Epithelial cell of esophagus (primary cell): ENCODE measurements at places on chromosomes 7 and 10.

DNA sequence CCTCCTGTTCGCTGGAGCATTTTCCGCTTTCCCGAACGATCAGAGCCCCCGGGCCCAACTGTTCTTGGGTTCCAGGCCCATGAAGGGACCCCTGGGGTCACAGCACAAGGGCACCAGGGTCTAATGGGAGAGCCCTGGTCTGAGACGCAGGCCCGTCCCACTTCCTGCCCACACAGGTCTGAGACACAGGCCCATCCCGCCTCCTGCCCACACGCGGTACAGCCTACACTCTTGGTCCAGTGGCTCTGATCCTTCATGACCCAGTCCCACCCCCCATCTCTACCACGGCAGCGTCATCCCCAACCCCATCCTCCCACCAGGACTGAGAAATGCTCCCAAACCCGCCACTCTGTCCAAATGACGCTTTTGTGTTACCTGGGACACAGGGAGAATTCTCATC, 38.7 kb upstream of the SAMD8 start:
- no peak for DNase-seq

DNA sequence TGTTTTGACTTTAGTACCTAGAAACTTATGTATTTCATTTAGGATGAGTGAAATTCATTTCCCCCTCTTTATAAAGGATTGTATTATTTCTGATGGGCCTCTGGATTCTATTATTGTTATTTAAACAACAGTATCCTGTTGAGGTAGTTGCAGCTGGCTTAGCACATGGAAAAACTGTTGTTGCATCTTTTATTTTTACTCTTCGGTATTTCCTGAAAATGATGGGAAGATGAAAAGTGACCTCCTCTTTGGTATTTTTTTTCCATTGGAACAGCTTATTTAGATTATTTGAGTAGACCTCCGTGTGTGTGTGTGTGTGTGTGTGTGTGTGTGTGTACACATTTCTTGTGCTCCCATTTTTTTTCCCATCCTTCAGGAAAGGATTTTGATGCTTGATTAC, 129.8 kb downstream of the PRKG1 start:
- no peak for DNase-seq

DNA sequence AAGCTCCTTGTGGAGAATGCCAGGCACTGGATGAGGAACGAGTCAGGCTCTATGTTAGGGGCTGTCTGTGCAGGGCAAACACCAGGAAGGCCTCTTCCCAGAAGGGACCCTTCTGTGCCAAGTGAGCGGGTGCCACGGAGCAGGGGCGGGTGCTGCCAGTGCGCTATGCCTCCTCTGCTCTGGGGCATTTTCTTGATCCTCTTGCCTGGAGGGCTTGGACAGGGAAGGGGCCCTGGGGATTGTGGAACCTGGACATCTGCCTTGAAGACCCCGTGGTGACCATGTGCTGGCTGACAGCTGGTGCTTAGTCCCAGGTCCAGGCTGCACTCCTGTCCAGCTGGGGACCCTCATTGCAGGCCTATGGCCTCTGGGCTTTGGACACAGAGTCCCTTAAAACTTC, 15.4 kb upstream of the TBRG4 start:
- DNase-seq, result no peak

DNA sequence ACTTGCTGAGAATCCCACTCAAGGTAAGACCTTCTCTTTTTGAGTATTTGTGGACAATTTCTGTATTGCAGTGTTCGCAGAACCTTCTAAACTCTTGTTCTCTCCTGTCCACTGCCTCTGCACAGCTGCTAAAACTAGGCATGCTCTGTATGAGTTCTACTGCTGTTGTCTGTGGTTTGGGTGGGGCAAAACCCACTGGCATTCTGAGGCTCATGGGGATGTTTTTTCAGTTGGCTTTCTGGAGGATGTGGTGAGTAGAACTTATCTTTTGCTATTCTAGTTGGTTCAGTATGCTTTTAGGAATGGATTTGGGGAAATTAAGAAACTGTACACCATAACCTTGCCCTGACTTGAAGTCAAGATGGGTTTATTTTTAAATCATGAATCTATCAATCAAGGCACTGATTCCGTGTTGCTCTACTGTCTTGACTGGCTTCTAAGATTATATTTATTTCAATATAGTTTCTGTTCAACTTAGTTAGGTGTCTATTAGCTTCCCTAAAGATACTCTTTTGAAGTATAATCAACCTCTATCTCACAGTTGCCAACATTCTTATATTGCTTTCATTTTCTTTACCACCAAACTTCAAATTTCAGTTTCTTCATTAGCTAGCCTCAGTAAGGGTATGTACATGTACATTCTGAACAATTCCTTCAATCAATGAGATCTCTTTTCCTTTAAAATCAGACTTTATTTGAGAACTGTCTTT, 25.0 kb upstream of the C1GALT1 start:
- DNase-seq, result peak; percentile 37

DNA sequence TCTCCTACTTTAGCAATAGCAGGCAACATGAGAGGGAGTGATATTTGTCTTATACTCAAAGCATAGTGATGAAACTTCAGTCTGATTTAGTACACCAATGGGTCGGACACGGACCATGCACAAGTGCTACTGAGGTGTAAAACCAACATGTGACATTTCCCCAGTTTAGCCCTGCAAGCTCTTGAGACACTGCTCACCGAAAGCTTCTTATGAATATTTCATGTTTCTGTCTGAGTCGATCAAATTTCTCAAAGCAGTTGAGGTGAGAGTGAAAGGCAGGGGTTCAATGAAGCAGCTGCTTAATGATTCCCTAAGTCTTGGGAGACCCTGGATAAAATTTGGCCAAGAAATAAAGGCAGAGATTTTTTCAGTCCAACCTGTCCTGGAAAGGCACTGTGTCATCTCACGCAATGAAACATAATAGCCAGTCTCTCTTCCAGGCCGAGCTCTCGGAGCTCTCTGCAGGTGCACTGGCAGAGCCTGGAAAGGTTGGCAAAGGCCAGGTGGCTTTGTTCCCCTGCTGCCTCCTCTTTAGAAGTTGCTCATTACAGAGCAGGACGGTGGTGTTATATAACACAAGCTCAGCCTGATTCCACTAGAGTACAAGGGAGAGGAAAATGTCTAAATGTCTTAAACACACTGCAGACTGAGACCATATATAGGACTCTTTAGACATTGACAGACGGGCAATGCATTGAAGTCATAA, 33.9 kb upstream of the XPNPEP1 start:
- no peak for DNase-seq

DNA sequence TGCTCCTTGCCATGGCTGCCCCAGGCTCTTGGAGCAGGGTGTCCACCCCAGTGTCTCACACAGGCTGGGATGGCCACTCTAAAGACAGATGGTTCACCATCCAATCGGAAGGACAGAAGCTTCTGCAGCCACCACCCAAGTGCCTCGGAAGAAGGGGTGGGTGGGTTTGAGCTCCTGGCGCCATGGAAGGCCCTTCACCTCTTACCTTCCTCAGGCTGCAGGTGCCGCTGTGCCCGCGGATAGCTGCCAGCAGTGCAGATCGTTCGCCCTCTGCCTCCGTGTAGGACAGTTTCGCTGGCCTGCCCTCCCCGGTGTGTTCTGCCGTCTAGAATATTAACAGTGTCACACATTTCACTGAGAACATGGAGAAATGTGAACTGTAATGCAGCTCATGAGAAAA, 243.6 kb upstream of the GRB10 start:
- no peak for DNase-seq

- DNase-seq, result peak; percentile 66
These were observed 85.0 kb upstream of the KIF5B start for GRCh38 chr10:32141018-32141807.

DNA sequence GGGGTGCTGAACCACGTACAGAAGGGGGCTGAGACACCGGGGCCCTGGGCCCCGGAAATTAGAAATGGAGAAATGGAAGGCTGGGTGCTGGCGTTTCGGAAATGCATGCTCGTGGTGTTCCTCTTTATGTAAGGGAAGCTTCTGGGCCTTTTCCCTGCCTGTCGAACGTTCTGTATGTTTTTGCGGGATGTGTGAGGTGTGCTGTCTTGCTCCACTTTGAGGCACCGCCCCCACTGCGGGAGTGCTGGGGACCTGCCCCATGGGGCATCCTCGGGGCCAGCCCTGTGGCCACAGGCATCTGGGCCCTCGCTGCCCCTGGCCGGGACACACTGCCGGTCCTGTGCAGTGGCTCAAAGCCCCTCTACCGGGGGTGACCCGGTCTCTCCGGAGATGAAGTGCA, 1.7 kb upstream of the VENTX start:
- DNase-seq, result no peak

- DNase-seq, result no peak
These were observed 7.6 kb downstream of the NDST2 start for GRCh38 chr10:73803680-73804286.

GRCh38 chr7:55187701-55188491, 169.1 kb downstream of the EGFR start:
- DNase-seq, result no peak

- peak; percentile 44 for DNase-seq
These were observed 49.3 kb downstream of the PNLIPRP2 start for GRCh38 chr10:116669832-116670644.

- DNase-seq, result no peak
These were observed 157.9 kb upstream of the GRM3 start for GRCh38 chr7:86485827-86486226.

GRCh38 chr7:156892081-156892800, 742 bp downstream of the LMBR1 start:
- peak; percentile 33 for DNase-seq
